ENCODE measurements at places on chromosomes 2 and 18. TPM values are rescaled to one million over a fixed set of nuclear protein-coding genes. Genes with fewer than 3 reads are reported as not detected.

CKAP2L gene
- 33.2 TPM for total RNA-seq

EN1 gene
- total RNA-seq = 2.9 TPM

HYCC2 gene
- 3.6 TPM for total RNA-seq

CRYGD gene
- total RNA-seq = not detected

CROCC2 gene
- total RNA-seq = not detected

Measured in LHCN-M2 (cell line).